ENCODE measurements at places on chromosomes 5 and 9.

DNA sequence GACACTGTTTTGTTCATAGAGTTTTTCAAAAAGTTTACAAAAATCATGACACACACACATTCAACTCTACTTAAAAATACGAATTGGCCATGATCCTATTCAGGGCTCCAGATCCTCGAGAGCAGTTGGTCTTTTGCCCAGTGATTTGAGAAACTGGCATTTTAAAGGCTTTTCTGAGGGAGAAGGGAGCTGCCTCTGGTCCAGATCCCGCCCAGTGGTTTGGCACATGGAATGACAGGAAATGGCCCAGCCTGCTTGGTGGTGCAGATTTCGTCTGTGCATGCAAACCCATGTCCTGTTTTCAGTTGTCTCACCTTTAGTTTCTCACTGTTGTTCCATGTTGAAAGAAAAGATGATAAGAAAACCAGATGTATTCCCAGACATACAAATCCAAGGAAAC is 3.6 kb downstream of the CAMK4 start:
- DNase-seq = no peak

GRCh38 chr5:118529361-118530144 is 458.8 kb downstream of the DTWD2 start:
- no peak for DNase-seq

DNA sequence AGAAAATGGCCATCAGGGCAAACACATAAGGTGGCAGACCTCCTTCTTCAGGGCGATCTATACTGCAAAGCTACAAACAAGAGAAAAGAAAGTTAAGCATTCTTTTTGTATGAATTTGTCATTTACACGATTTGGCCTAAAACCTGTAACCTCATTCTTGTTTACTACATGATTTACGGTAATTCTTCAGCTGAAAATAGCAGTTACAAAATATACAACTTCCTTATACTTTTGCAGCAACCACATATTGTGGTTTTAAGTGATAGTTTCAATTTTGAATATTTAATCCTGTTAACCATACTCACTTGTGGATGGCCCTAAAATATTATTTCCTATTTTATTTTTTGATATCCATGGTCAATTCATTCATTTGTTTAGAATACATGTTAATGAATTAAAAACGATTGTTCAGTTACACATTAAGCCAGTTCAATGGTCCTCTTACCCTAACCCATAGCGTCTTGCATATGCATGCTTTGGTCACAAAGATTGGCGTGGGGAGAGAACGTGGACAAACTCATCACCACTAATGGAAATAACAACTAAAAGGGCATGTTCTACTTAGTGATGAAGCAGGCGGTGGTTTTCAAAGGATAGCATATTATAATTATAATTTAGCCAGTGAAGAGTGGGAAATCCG is 16.6 kb downstream of the TUT7 start:
- DNase-seq = no peak

DNA sequence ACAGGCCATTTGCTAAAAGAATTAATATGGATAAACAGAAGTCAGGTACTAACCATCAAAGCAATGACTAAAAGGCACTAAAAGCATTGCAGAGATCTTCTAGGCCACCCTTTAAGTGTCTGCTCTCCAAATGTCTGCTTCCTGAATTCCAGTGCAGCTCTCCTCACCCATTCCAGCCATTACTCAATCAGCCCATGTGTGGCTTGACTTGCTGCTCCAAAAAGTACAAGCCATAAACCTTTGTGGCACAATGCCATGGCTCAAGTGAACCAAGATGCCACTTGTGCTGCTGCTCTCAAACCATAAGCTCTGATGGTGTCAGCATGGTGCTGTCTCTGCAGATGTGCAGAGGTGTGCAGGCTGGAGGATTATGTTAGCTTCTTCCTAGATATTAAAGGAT is 290.2 kb upstream of the POU5F2 start:
- DNase-seq = no peak

DNA sequence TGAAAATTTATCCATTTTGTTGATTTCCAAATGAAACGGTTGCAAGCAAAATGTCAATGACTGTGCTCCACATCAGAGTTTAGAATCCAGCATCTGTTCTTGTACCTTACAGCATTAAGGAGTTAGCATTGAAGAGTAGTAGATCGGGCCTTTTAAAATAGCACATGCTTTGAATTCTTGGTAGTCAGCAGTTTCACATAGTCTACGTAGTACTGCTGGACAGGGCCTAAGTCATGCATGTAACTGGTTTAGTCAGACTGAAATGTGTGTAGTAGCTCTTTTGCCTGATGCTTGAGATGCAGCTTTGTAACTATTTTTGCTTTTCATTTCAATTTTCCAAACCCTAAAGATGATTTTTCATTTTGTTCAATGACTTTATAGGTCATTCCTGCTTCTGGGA is 19.8 kb downstream of the LECT2 start:
- DNase-seq = no peak

DNA sequence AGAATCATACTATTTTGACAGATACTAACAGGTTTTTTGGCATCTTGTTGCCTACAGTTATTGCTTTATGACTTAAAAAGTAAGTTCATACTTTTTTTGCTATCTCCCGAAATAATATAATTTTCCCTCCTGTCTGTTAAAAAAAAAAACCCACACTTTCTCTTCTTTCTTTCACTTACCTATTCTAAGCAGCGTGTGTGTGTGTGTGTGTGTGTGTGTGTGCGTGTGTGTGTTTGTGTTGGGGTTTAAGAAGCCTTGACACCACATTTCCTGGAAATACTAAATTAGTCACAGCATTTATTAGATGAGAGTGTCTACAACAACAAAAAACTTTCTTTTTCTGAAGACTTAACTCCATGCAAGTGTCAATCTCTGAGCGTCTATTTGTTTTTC is 12.4 kb downstream of the TNFAIP8 start:
- peak; percentile 38 for DNase-seq

- DNase-seq = no peak
These were observed 5.8 kb upstream of the FPGS start for GRCh38 chr9:127796852-127797370.

- no peak for DNase-seq
These were observed 180.8 kb downstream of the ROR2 start for GRCh38 chr9:91768977-91769916.

DNA sequence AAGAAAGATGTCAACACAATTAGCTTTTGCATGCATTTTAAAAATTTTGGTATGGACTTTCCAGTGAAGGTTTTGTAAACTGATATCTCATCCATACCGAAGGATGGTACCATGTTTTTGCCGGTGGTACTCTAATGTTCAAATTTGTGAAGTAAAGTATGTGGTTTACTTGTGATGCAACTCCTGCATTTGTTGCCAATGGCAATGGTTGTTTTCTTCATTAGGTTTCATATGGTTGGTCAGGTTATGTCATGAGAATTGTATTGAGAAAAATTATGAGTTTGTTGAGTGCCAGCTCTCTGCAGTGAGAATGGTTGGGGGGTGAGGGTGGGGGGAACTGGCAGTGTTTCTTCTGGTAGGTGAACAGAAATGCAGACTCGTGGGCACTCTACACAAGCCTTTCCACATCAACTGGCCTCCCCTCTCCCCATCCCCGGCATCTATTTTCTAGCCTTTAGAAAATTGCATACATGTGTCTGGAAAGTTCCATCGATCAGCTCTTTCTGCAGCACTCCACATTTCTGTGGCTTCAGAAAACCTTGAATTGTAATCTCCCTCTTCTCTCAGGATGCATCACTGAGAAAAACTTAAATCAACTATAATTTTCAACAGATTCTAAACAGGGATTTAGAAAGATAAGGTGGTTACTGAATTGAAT is 107.7 kb downstream of the PDE4D start:
- no peak for DNase-seq

GRCh38 chr5:169712428-169712827 is 75.4 kb downstream of the DOCK2 start:
- no peak for DNase-seq

DNA sequence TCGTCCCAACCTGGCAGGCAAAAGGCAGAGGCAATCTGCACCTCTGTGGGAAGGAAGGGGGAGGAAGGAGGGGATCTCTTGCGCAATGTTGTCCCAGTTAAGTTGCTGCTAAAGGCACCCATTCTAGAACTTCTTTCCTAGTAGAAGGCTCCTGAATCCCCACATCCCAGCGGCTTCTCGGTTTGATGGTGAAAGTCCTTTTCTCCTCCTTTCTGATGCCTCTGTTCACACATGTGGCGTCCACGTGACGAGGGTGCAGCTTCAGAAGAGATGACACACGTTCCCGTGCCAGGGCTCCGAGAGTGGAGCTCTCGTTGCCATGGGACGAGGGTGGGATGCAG is 96.9 kb upstream of the FCN2 start:
- no peak for DNase-seq

GRCh38 chr5:149773291-149774095 is 43.4 kb downstream of the PPARGC1B start:
- DNase-seq = no peak

GRCh38 chr5:78008356-78008967 is 232.3 kb upstream of the TBCA start:
- no peak for DNase-seq

DNA sequence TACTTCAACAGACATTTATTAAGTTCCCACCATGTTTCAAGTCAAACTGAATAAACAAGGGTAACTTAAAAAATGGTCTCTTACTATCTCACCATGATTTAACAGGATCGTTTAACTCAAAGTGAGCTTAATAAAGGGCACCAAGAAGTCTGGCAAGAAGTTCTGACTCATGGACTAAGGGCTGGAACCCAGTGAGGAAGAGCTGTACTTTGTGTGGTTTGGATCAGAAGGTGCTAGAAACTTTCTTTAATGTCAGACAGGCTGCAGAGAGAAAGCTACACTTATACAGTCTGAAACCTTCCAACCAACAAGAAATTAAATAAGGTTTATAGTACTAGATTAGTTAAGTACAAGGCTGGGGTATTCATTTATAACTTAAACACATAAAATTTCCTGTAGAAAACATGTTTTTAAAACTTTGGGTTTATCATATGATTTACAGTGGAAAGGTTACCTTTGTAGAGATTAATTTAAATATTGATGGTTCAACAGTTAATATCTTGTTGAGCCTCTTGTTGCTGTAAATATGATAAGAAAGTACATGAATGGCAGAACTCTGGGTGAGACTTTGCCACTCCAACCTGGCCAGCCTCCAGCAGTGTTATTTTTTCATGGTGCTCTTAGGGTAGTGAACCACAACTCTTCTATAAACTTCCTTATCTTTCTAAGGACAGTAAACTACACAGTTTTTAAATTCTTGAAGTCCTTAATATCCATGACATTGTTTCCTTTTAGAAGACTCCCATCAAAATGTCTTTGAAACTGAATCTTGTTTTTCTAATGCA is 162.8 kb downstream of the MAN2A1 start:
- no peak for DNase-seq

DNA sequence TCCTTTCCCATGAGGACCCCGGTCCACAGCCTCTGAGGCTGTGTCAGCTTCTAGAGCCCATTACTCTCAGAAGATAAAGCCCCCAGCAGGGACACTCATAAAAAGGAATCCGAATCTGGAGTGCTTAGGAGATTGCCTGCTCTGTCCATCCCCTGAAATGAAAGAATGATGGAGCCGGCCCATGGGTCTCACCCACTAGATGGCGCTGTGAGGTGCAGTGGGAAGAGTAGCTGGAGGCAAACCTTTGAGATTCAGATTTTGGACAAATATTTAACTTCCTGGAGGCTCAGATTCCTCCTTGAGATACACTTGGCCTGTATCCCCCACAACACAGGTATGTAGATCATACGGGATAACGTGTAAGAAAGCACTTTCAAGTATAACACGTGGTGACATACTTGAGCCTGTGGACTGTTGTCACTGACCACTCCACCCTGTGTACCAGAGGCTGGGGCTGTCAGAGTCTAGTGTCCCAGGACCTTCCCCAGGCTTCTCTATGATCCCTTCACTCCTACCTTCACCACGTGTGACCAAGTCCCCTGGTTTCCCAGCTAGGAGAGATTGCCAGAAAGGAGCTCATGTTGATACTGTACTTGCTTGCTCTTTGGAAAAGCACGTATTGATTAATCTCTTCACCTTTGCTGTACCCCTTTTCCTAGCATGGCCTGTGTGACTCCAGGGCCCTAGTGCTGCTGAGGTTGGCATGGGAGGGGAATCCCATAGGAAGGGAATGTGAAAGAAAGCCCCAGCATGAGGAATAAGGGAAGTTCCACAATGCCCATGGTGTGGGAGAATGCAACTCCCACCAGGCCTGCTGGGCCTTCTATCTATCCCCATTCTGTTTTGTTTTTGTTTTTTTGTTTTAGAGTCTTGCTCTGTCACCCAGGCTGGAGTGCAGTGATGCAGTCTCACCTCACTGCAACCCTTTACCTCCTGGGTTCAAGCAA is 32.1 kb downstream of the TRMO start:
- DNase-seq = peak; percentile 51

DNA sequence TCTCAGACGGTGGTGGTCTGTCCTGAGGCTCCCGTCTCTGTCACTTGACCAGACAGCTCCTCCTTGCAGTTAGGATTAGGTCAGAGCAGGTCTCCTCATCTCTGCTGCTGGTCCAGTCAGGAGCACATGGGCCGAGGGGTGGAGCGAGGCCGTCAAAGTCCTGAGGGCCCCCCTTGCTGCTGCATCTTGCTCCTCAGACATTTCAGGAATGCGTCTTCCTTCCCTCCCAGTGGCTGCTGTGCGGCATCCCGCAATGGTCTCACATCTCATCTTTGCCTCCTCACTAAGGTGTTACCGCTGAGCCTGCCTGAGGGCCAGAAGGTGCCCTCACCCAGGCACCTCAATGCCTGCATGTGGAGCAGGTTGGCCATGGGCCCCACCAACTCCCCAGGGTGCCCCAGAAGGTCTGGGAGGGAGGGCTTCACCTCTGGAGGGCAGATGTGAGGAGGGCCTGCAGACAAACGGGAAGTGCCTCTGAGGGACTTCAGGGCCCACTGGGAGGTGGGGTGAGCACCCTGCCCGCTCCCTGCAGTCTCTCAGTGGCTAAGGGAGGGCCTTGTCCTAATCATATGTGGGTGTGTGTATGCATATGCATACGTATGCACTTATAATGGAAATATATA is 137.7 kb upstream of the LMX1B start:
- DNase-seq = no peak

DNA sequence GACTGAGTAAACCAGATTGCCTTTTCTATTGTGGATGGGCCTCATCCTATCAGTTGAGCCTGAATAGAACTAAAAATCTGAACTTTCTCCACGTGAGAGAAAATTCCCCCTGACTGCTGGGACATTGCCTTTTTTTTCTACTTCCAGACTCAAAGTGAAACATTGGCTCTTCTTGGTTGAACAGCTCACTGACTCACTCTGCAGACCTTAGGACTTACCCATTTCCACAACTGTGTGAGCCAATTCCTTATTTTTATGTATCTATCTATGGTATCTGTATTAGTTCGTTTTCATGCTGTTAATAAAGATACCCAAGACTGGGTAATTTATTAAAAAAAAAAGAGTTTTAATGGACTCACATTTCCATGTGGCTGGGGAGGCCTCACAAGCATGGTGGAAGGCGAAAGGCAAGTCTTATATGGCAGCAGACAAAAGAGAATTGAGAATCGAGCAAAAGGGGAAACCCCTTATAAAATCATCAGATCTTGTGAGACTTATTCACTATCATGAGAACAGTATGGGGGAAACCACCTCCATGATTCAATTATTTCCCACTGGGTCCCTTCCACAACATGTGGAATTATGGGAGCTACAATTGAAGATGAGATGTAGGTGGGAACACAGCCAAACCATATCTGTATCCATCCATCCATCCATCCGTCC is 306.7 kb upstream of the SLC24A2 start:
- no peak for DNase-seq

GRCh38 chr9:113993838-113994540 is 84.1 kb downstream of the AMBP start:
- DNase-seq = no peak

- DNase-seq = no peak
These were observed 4.9 kb upstream of the SCGB3A1 start for GRCh38 chr5:180596115-180596667.
